Midbrain (tissue), 1 donor: ENCODE measurements at places on chromosomes 16 and 17.

- no peak for DNase-seq
These were observed 12.1 kb upstream of the FOXF1 start for GRCh38 chr16:86498155-86498670.

- DNase-seq, result no peak
These were observed 5.4 kb upstream of the PRR35 start for GRCh38 chr16:554640-555365.

DNA sequence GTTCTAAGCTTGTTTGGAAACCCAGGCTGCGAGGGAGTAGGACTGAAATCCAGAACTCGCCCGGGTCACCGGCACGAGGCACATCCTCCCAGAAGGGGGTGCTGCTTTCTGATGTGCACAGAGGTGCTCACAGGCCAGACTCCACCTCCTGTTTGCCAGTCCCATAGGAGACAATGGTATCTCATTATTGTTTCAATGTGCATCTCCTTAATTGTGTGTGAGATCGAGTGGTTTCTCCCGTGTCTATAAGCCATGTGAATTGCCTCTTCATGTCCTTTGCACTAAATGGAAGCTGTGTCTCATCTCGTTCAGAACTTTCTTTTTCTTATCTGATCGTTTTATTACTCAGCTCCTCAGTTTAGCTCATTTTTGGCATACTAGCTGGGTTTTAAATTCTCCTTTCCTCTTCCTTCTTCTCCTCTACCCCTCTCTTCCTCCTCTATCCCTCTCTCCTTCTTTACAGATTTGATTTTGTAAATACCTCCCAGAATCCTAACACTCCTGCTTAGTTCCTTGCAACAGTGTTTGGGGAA is 32.1 kb upstream of the PRKCB start:
- peak; percentile 29 for DNase-seq

DNA sequence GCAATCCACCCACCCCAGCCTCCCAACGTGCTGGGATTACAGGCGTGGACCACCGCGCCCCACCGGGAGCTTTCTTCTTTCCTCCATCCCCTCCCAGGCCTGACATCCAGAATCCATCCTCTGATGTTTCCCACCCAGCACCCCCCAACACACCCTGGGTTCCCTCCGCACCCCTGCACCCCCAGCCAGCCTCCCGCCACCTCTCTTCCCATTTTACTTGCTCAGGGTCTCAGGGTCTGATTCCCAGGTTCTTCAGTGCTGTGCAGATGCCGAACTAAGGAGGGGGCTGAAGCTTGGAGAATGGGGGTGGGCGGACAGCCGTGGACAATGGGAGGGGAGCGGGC is 225 bp downstream of the ASGR1 start:
- DNase-seq, result no peak

GRCh38 chr16:6574146-6574545 is 758.5 kb upstream of the RBFOX1 start:
- DNase-seq, result no peak

DNA sequence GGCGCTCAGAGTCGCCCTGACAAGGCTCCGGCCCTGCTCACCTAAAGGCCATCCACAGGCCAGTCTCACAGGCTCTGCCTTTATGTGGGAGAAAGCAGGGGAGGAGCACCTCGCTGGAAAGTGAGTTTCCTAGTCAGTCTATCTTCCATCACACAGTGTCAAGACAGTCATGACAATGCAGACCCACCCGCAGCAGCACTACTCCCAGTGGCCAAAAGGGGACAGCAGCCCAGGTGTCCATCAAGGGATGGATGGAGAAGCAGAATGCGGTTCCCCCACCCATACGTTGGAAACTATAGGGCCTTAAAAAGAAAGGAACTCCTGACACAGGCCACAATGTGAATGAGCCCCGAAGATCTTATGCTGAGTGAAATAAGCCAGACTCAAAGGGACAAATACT is 226.8 kb downstream of the ENGASE start:
- no peak for DNase-seq

- DNase-seq, result no peak
These were observed 11.4 kb downstream of the MYO15A start for GRCh38 chr17:18119938-18120337.

DNA sequence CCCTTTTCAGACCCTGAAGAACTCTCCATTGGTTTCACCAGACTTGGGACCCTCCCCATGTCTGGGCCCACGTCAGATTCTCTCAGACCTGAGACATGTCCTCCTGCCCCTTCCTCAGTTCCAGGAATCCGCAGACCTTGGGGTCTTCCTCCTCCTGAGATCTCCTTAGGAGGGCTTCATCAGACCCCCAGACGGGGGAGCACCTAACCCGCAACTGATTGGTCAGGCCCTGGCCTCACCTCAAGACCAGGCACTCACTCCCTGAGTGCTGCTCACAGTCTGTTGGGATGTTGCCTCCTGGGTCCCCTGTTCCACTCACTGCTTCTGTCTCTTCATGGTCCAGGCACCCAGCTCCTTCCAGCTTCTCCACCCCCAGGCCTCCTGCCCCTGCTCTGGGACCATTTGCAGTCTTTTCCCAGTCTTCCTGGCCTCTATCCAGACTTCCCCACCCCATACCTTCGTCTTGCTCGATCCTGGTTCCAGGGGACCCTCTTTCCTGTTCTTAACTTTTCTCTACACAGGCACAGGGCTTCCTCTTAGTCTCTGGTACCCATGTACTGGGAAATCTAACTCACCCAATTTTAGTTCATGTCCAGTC is 1.2 kb downstream of the GID4 start:
- no peak for DNase-seq

- no peak for DNase-seq
These were observed 36.4 kb upstream of the ARHGAP17 start for GRCh38 chr16:25051406-25052150.

- no peak for DNase-seq
These were observed 7.7 kb downstream of the HOXB4 start for GRCh38 chr17:48570325-48571023.
